Activated effector memory CD4-positive, alpha-beta T cell treated with anti-CD3 and anti-CD28 coated beads, Interleukin-2, amount 50 U/mL, for 16 hours (primary cell): ENCODE measurements at places on chromosomes 3 and 15.

GRCh38 chr15:58049520-58050227, 15.8 kb downstream of the ALDH1A2 start:
- DNase-seq = no peak

GRCh38 chr3:124935264-124935663, 713 bp upstream of the MUC13 start:
- no peak for DNase-seq

- no peak for DNase-seq
Observed at GRCh38 chr3:12229896-12230295, 59.0 kb upstream of the PPARG start.

- DNase-seq = no peak
Observed at GRCh38 chr15:80211976-80212375, 40.0 kb downstream of the CTXND1 start.

- no peak for DNase-seq
Observed at GRCh38 chr3:109115451-109115850, 2.5 kb downstream of the MORC1 start.

- DNase-seq = no peak
Observed at GRCh38 chr15:48759921-48760320, 50.9 kb downstream of the CEP152 start.

- DNase-seq = no peak
Observed at GRCh38 chr15:51097553-51098330, 3.0 kb upstream of the TNFAIP8L3 start.

GRCh38 chr15:66565141-66565641, 607 bp downstream of the LCTL start:
- DNase-seq = no peak

- DNase-seq = no peak
Observed at GRCh38 chr15:50718700-50719125, 32.1 kb upstream of the TRPM7 start.

GRCh38 chr15:86935841-86936240, 856.2 kb downstream of the AGBL1 start:
- no peak for DNase-seq
